Activated CD8-positive, alpha-beta T cell treated with anti-CD3 and anti-CD28 coated beads, Interleukin-2, amount 10 ng/mL, durations not matched to agents 7 days and 5 days (primary cell): ENCODE measurements at places on chromosomes 1 and 21. TPM values are rescaled to one million over a fixed set of nuclear protein-coding genes. Genes with fewer than 3 reads are reported as not detected.

- no peaks in the 10 kb centered on the region for H3K27me3 ChIP-seq
- no peak overlapping the region for H3K4me3 ChIP-seq
- no peaks in the 10 kb centered on the region for H3K4me1 ChIP-seq
Measured at GRCh38 chr21:40575976-40576375, 271.0 kb downstream of the DSCAM start.

Gene PODN
- not detected for total RNA-seq

Gene NUP210L
- total RNA-seq = 0.13 TPM

Gene RUNX3
- 144 TPM for total RNA-seq

- H3K36me3 ChIP-seq = no peaks in the 10 kb centered on the region
- no peak for DNase-seq
- no peak overlapping the region for H3K27ac ChIP-seq
- H3K4me1 ChIP-seq = no peaks in the 10 kb centered on the region
- no peak overlapping the region for H3K4me3 ChIP-seq
- peaks cover 12% of the 10 kb centered on the region for H3K27me3 ChIP-seq
Measured at GRCh38 chr1:114177282-114177681, 23.6 kb upstream of the SYT6 start.

DNA sequence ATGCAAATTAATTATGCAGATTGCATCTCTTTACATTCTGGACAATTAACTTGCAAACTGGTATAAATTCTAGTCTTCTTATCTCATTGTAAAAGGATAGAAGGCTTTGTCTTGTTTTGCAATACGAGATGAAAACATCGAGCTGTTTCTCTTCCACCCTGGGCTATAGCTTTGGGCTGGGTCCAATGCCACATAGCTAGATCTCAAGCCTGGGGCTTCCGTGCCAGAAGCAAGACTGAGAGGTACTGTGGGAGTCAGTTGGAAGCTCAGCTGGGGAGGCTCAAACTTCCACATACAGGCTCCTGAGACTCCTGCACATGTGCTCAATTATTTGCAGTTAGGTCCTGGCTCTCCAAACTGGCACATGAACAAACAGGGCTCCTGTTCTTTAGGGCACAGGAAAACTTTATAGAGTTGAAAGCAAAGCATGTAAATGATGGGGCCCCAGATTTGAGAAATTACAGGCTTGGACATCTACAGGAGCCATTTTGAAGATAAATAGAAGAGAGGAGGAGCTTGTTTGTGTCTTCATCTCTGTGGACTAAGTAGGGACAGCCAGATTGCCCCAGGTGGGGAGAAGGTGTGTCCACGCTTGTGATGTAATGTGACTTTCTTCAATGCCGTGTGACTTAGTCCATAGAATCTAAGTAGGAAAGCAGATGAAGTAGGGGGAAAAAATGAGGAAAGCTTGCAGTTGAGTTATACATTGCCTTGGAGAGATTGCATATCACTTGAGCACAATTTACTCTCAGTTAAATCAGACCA, 65.9 kb upstream of the SIPA1L2 start:
- no peak overlapping the region for H3K27ac ChIP-seq
- no peak overlapping the region for H3K4me3 ChIP-seq
- H3K4me1 ChIP-seq = no peaks in the 10 kb centered on the region
- no peak for DNase-seq

Gene ABCA4
- total RNA-seq = not detected

Gene IL20
- not detected for total RNA-seq

DNA sequence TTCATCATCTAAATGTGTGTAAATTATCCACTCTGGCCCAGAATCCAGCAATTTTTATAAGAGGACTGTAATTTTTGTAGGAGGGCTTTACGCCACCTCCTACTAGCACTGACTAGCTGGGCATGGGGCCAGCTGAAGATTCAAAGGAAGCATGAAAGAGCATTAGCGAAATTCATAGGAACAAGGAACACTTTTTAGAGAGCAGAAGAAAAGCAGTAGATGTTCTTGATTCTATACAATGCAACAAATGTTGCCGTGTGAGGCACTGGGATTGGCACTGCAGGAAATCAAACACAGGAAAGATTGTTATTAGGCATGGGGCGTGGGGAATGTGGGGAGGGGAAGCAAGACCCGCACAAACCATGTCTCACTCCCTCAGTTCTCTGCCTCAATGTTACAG, 58.4 kb upstream of the PARP1 start:
- no peaks in the 10 kb centered on the region for H3K4me1 ChIP-seq
- H3K4me3 ChIP-seq = no peak overlapping the region
- no peak overlapping the region for H3K27ac ChIP-seq
- DNase-seq = no peak
- H3K36me3 ChIP-seq = no peaks in the 10 kb centered on the region
